ENCODE measurements at places on chromosomes 5 and 9.
A peak's percentile ranks its signal among the peaks of the same experiment; 100 is the strongest.

DNA sequence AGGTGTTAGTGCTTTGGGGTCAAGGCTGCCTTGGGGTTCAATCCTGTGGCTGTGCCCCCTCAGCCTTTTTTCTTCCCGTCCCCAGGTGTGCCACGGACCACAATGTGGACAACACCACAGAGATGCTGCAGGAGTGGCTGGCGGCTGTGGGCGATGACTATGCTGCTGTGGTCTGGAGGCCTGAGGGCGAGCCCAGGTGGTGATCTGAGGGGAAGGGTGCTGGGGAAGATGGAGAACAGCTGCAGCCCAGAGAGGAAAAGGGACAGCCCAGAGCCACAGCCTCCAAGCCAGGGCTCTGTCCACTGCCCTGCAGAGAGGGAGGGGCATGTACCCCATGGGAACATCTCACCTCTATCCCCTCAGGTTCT lies 2.1 kb downstream of the CERCAM start:
- no peak for DNase-seq

DNA sequence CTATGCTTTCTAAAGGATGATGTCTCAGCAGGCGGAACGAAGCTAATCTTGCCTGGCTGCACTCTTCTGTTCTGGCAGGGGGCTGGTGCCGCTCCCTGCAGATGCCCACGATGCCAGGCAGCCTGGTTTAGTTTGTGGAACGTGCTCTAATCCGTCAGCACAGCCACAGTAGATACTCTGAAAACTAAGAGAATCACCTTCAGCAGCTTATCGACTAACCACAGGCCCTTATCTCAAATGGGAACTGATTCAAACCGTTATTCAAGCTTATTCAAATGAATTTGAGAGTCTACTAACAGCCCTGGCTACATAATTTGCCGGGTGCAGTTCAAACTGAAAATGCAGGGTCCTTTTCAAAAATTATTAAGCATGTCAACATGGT lies 246.6 kb upstream of the ANKRD55 start:
- DNase-seq, result no peak

DNA sequence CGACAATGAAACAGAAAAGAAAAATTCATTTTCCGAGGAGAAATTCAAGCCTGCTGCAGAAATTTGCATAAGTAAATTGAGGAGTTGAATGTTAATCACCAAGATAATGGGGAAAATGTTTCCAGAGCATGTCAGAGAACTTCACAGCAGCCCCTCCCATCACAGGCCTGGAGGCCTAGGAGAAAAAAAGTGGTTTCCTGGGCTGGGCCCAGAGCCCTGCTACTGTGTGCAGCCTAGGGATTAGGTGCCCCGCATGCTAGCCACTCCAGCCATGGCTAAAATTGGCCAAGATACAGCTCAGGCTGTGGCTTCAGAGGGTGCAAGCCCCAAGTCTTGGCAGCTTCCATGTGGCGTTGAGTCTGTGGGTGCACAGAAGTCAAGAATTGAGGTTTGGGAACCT lies 82.7 kb upstream of the EFNA5 start:
- no peak for DNase-seq

- DNase-seq, result no peak
Measured at GRCh38 chr5:121288781-121289180, 562.9 kb upstream of the FTMT start.

DNA sequence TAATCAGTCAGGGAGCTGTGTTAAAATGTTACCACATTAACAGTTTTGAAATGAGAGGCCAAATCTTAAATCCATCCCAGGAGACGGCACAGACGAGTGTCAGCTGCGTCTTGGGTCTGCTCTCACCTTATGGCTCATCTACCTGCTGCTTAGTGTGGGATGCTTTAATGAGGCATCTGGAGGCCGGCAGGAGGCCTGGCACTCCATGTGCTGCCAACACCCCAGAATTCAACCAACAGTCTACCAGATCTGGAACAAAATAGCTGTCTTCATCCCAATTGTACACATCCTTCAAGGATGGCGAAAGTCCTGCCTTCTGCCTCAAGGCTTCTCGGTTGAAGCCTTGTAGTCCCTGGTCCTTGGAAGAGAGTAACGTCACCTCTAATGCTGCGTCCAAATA lies 12.0 kb downstream of the PRKACG start:
- DNase-seq, result no peak

DNA sequence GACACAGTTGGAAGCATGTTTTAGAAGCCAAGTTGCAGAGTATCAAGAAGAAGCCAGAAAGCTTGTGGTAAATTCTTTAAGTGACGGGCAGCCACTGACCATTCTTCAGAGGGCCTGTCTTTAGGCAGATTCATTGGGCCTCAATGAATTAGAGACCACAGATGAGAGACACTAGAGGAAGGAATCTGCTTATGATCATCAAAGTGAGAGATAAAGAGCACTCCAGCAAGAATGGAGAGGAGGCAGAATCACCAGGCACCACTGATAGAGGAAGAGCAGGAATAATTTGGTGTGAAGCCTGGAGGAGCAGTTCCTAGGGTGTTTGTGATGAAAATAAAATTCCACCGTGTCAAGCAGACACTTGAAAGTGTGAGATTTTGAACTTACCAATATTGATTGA lies 365.9 kb upstream of the SLC30A5 start:
- DNase-seq, result no peak

DNA sequence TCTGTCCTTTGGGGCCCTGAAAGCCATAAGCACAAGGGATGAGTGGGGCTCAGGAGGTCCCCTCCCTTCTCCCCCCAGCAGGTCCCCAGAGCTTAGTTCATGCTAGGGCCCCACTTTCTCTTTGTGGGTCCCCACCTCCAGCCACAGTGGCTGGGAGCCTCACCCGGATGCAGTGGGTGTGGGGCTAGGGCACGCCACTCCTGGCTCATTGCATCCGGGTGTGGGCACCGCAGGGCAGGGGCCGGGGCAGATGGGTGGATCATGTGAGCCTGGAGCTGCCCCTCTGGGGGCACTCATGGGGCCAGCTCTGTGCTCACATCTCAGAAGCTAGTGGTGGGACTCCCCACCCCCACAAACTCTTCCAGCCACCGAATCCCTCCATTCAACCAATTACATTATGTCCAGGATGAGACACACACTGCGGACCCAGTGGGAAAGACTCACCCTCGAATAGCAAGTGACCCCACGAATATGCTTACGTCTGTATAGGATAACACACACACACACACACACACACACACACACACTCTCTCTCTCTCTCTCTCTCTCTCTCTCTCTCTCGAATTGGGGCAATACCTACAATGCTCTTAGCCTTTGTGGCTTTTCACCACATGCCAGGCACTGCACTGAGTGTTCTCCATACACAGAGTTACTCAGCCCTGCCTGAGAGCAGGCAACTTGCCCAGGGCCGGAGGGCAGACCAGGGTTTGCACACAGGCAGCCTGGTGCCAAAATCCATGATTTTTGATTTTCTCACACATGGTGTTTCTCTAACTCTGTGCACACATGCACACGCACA lies 16.8 kb upstream of the PHYKPL start:
- DNase-seq, result no peak

- DNase-seq, result no peak
Measured at GRCh38 chr5:13591621-13592020, 352.9 kb downstream of the DNAH5 start.

DNA sequence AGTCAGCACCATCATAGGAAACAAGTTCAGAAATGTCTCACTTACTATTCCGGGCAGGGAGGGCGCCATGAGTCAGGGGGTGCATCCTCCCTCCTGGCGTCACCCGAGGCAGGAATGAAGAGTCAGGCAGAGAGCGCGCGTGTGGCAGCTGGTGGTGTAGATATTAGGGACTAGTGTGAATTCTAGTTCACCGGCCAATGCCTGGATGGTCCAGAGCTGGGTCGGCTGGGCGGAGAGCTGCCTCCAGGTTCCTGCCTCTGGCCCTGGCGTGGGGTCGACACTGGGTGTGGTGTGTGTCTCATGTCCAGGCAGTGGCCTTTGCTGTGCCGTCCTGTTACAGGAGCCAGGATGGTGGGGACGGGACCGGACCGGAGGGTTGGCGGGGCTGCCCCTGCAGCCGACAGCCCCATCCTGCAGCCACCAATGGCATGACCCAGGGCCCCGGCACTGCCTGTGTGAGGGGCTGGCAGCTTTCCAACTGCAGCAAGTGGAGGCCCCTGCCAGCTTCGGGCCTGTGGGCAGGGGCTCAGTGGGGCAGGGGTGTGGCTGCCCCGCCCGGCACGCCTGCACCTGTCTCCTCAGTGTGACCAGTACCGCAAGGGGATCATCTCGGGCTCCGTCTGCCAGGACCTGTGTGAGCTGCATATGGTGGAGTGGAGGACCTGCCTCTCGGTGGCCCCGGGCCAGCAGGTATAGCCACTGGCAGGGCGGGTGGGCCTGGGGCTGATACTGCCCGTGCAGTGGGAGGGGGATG lies 9.1 kb downstream of the DIPK1B start:
- DNase-seq, result no peak

DNA sequence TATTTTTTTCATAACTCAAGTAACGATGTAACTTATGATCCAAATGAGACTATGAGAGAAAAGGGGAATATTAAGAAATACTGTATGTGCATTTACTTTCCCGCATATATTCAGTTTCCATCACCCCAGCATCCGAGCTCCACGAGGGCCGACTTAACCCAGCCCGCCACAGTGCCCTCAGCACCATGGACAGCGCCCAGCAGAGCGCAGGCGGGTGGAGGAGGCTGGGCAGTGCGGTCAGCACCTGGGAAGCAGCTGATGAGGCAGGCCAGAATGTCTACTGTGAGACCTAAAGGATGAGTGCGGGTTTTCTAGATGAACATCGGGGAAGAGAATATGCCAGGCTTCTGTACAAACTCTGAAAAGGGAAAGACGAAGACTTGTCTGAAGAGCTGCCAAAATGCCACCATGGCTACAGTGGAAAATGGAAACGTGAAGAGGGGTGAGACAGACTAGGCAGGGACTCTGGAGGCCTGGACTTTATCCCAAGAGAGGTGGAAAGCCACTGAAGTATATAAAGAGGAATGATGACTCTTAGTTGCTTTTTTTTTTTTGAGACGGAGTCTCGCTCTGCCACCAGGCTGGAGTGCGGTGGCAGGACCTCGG lies 34.5 kb upstream of the MED27 start:
- peak; percentile 39 for DNase-seq

- no peak for DNase-seq
Measured at GRCh38 chr9:109868722-109869121, 88.7 kb downstream of the PALM2AKAP2 start.

DNA sequence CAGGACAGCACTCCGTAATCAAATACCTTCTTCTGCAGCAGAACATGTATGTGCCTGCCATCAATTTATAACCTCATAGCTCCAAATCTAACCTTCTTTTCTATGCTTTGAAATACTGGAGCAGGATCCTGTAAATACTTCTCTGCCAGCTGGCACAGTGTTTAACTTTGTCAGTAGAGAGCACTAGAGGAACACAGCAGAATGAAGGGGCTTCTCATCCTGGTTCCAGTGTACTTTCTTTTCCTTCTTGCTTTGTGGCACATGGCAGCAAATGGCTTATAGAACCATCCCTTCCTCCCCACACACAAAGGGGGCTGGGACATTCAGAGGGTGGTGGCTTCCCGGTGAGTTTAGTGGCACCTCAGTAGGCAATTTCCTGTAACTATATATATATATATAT lies 3.8 kb upstream of the FBXW11 start:
- no peak for DNase-seq

DNA sequence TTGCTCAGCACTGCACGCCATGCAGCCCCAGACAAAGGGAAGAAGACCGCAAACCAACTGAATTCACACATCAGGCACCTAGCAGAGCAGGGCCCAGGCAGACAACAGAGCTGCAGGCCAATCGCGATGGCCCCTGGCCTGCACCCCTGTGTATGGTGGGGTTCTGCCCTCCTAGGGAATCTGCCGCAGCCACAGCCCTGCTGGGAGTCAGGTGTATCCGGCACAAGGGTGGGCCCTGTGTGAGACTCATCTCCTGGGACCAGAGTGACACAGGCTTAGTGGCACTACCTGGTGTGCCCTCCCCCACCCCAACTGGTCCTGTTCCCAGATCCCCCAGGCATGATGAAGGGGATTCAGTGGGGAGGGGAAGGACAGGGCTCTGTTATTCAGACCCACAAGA lies 122.8 kb downstream of the ATPSCKMT start:
- no peak for DNase-seq

DNA sequence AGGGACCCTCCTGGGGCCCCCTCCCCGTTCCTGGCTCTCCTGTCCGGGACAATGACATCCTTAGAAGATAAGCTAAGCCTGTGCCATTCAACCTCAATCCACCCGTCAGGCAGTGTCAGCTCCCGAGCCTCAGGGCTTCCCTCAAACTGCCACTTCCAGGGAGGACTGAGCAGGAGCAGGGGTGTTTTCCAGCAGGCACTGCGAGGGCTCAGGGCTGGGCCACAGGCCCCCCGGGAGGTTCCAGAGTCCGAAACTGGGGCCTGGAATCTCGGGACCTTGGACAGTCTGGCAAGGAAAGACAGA lies 26.2 kb downstream of the LHX3 start:
- DNase-seq, result no peak

DNA sequence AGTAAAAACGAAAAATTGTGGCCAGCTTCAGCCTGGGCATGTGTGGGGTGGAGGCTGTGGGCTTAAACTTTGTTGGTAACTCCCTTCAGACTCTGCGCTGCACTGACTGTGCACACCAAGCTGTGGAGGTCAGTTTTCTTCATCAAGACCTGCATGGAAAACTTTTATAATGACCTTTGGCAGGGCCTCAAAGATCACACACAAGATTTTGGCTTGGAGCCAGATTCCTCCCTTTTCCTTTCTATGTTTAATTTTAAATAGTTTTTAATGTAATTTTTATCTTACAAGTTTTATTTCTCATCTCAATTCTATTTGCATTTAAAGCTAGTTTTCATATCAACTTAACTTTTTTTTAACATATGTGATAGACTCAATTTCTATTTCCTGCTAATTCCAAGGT lies 1211.1 kb upstream of the CDH18 start:
- no peak for DNase-seq

- DNase-seq, result no peak
Measured at GRCh38 chr5:64659289-64659688, 31.0 kb upstream of the SHISAL2B start.

DNA sequence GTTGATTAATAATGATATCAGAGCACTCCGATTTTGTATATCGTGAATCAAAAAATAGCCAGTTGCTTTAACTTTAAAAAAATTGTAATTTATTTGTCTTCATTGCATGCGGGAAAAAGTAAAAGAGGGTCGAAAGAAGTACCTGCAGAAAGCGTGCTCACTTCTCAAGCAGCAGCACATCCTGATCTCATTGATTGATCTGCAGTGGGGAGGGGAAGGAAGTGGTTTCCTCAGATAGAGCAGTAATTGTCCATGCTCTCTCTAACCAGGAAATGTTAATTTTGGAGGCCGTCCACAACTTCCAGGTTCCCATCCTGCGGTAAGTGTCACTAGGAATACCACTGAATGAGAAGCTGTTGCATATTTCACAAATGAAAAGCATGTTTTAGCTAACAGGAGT lies 63.2 kb downstream of the SYK start:
- DNase-seq, result no peak

GRCh38 chr9:92349771-92350739 lies 24.3 kb downstream of the CENPP start:
- DNase-seq, result no peak

DNA sequence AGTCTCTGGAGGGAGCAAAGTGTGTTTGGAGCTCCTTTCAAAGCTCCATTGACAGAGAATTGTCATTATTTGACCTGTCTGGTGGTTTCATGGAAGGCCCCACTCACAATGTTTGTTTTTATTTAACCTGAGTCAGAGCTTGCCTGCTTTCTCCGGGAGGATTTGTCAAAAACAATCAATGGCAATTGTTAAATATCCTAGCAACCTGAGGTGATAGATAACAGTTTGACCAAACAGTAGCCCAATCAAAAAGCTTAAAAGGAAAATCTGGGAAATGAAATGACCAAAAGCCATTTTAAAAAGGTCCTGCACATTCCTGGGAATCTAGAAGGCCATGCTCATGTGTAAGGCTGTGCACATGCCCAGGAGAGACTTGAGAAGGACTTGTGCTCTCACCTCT lies 177.2 kb upstream of the POC5 start:
- DNase-seq, result no peak

- no peak for DNase-seq
Measured at GRCh38 chr5:13107537-13107936, 837.0 kb downstream of the DNAH5 start.
